ENCODE measurements at places on chromosomes 11 and 22.

DNA sequence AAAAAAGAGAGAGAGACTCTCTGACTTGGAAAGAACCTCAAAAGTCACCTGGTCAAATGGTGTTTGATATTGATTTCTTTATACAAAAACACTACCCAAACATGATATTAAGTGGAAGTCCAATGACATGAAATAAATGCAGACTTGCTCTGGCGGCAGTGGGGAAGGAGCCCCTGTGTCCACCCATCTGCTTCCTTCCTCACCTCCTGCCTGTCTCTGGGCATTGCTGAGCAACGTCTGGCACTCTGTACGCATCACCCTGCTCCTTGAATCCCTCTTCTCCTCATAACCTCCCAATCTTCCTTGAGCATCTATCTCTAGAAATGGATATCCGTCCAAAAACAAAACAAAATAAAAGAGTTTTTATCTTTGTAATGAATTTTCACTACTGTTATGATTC, 39.9 kb upstream of the GRAMD1B start:
- DNase-seq: no peak

- DNase-seq: peak; percentile 76
Observed at GRCh38 chr22:36332623-36333332, 55.0 kb downstream of the MYH9 start.

DNA sequence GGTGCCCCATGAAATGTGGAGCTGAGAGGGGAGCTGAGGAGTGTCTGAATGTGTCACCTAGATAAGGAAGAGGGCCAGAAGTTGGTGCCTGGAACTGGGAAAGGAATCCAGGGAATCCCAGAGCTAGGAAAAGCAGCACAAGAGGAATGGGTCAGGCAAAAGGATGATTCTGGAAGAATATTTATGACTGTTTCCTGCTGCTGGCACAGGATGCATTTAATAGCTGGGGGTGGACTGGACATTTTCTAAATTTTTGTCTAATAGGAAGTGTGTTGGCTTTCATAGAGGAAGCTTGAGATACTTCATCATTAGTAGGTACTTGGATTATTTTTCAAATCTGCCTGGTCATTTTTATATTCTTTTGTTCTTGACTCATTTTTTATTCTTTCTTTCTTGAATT, 17.4 kb upstream of the MRGPRX2 start:
- no peak for DNase-seq

- no peak for DNase-seq
Observed at GRCh38 chr11:74470526-74470925, 3.2 kb upstream of the KCNE3 start.

DNA sequence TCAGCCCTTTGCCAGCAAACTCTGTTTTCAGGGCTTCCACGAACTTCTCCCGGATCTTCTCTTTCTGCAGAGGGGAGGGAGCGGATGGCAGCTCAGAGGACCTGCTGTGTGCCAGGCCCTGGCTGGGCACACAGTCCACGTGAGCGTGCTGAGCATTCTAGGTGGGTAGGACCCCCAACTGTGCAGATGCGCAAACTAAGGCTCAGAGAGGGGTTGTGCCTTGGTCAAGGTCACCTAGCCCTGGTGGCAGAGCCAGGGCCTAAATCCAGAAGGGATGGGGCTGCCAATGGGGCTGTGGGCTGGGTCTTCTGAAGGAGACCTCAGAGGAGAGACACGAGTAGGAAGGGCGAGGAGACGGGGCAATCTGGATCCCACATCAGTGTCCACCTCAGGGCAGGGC, 10.8 kb downstream of the PMM1 start:
- DNase-seq: no peak

DNA sequence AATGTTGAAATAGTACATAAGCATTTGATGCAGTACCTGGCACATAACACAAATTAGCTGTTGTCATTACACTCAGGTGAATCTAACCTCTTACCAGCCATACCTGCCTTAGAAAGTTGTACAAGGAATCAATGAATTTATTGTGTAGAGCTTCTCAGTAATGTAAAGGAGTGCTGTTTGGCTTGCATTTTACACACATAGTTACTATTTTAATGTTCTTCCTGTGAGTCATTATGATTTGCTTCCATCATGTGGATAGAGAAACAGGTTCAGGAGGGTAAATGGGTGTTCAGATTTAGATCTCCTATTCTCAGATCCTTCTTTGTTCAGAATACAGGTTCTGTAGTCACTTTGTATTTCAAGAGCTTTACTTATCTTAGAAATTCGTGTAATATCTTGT, 27.6 kb upstream of the RCE1 start:
- no peak for DNase-seq

GRCh38 chr22:43627485-43628213, 184.5 kb downstream of the EFCAB6 start:
- no peak for DNase-seq
